Naive thymus-derived CD4-positive, alpha-beta T cell (primary cell): ENCODE measurements at places on chromosomes 2 and 18.

- DNase-seq: no peak
- no peak overlapping the region for H3K27ac ChIP-seq
- H3K27me3 ChIP-seq: no peaks in the 10 kb centered on the region
- H3K4me1 ChIP-seq: no peaks in the 10 kb centered on the region
- no peaks in the 10 kb centered on the region for H3K36me3 ChIP-seq
Observed at GRCh38 chr2:17262854-17263569, 255.2 kb downstream of the RAD51AP2 start.

GRCh38 chr2:209633911-209634310, 137.7 kb upstream of the UNC80 start:
- no peaks in the 10 kb centered on the region for H3K4me1 ChIP-seq
- no peak overlapping the region for H3K4me3 ChIP-seq
- DNase-seq: no peak
- H3K27ac ChIP-seq: no peak overlapping the region
- no peaks in the 10 kb centered on the region for H3K36me3 ChIP-seq

GRCh38 chr2:105460048-105460732, 61.3 kb upstream of the FHL2 start:
- H3K27me3 ChIP-seq: no peaks in the 10 kb centered on the region
- no peak for DNase-seq
- H3K4me3 ChIP-seq: no peak overlapping the region
- no peaks in the 10 kb centered on the region for H3K4me1 ChIP-seq
- no peaks in the 10 kb centered on the region for H3K36me3 ChIP-seq

- DNase-seq: no peak
- H3K27me3 ChIP-seq: peaks cover 8% of the 10 kb centered on the region
- peak overlapping the region; percentile 37 for H3K4me3 ChIP-seq
- H3K27ac ChIP-seq: no peak overlapping the region
- no peaks in the 10 kb centered on the region for H3K4me1 ChIP-seq
Observed at GRCh38 chr18:55587418-55588110, 428 bp downstream of the TCF4 start.

- H3K4me3 ChIP-seq: no peak overlapping the region
- no peaks in the 10 kb centered on the region for H3K4me1 ChIP-seq
- no peaks in the 10 kb centered on the region for H3K27me3 ChIP-seq
Observed at GRCh38 chr18:48191494-48191893, 217.7 kb downstream of the ZBTB7C start.

- no peaks in the 10 kb centered on the region for H3K4me1 ChIP-seq
- no peaks in the 10 kb centered on the region for H3K36me3 ChIP-seq
- H3K27ac ChIP-seq: no peak overlapping the region
- DNase-seq: no peak
- no peaks in the 10 kb centered on the region for H3K27me3 ChIP-seq
- no peak overlapping the region for H3K4me3 ChIP-seq
Observed at GRCh38 chr2:150832686-150833085, 345.2 kb upstream of the RND3 start.

DNA sequence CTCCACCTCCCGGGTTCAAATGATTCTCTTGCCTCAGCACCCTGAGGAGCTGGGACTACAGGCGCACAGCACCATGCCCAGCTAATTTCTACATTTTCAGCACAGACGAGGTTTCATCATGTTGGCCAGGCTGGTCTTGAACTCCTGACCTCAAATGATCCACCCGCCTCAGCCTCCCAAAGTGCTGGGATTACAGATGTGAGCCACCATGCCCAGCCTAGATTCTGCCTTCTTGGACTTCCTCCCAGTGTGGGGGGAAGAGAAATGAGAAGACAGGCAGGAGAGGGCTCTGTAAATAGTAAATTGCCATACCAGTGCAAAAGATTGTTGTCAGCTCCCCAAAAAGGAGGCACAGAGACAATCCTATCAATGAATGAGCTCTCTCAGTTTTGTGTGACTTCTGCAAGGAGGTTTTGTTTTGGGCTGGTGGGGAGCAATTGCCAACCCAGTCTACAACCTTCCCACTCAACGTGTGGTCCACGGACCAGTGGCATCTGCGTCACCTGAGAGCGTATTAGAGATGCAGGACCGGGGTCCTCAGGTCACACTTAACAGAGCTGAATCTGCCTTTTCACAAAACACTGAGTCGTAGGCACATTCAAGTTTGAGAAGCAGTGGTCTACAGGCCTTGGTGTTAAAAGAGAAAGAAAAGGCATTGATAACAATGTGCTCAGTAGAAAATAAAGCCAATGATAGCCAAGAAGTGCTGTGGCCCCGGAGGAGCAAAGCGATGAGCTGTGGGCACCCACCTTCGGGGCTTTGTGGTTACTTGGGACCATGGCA, 78.1 kb downstream of the MYCN start:
- H3K36me3 ChIP-seq: no peaks in the 10 kb centered on the region
- no peak overlapping the region for H3K4me3 ChIP-seq
- no peaks in the 10 kb centered on the region for H3K4me1 ChIP-seq
- no peaks in the 10 kb centered on the region for H3K27me3 ChIP-seq

DNA sequence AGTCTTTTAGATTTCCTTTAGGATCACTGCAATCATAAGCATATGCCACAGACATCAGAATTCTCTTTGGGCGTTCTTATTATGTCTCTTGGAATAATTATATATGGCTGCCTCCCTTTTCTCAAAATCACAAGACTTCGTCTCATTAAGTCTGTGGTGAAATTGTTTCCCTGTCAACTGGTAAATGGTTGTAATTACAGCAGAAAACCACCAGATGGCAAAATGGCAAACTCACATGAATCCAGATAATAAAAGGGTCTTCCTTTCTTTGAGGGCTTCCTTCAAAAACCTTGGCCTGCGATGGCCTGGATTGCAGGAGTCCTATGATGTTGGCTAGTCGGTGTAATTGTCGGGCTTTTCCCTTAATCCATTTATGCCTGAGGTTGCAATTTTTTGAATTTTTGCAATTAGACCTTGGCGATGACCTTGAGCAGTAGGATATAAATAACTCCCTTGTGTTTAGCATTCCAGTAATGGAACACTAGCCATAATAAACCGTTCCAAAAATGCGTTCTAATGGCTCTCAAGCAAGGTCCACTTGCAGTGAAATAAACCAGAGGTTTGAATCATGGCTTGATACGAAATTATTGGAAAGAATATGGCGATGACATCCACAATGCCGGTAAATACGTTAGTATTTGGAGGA, 656.4 kb downstream of the MBD2 start:
- H3K36me3 ChIP-seq: no peaks in the 10 kb centered on the region
- H3K27ac ChIP-seq: no peak overlapping the region
- no peak overlapping the region for H3K4me3 ChIP-seq
- H3K4me1 ChIP-seq: no peaks in the 10 kb centered on the region
- DNase-seq: no peak

- H3K27me3 ChIP-seq: no peaks in the 10 kb centered on the region
- no peaks in the 10 kb centered on the region for H3K4me1 ChIP-seq
- no peak for DNase-seq
- no peaks in the 10 kb centered on the region for H3K36me3 ChIP-seq
- H3K4me3 ChIP-seq: no peak overlapping the region
Observed at GRCh38 chr18:8943900-8944870, 158.3 kb upstream of the NDUFV2 start.

GRCh38 chr2:23622466-23622865, 237.5 kb downstream of the KLHL29 start:
- H3K27me3 ChIP-seq: no peaks in the 10 kb centered on the region
- no peak overlapping the region for H3K4me3 ChIP-seq
- no peaks in the 10 kb centered on the region for H3K36me3 ChIP-seq
- H3K4me1 ChIP-seq: no peaks in the 10 kb centered on the region
- no peak overlapping the region for H3K27ac ChIP-seq
